ENCODE measurements at places on chromosomes 7 and 10. TPM values are rescaled to one million over a fixed set of nuclear protein-coding genes. Genes with fewer than 3 reads are reported as not detected.

GRCh38 chr7:83633516-83633915 is 15.4 kb downstream of the SEMA3E start:
- DNase-seq: no peak

GRCh38 chr10:42367532-42368230 is 270.7 kb downstream of the ZNF33B start:
- DNase-seq: peak; percentile 31

NEUROD6 gene
- polyA plus RNA-seq: not detected

- DNase-seq: no peak
Measured at GRCh38 chr10:22615819-22616499, 98.4 kb downstream of the PIP4K2A start.

DNA sequence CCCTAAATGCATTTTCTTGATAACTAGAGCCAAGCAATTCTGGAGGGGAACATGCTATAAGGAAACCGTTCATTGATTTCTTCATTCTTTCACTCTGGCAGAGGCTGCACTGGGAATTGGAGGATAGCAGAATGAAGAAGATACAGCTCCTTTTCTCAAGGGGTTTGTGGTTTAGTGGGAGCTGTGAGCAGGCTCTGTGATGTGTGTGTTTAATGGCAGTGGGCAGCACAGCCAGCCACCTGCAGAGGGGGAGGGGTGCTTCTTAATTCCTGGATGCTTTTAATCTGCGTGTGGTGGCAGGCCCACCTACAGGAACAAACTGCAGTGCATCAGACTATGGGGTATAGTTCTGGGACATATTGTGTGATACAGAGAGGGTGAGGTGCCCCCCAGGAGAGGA is 31.9 kb downstream of the RPS24 start:
- DNase-seq: no peak
